Mesothelial cell of epicardium (in vitro differentiated cells): ENCODE measurements at places on chromosomes 4 and X. TPM values are rescaled to one million over a fixed set of nuclear protein-coding genes. Genes with fewer than 3 reads are reported as not detected.

Gene BLOC1S4
- 17.0 to 18.1 TPM (median 18.0 TPM) in 3 replicates for total RNA-seq

Gene TRPC5OS
- 0.09 TPM in 1 of 3 replicates, not detected in the others for total RNA-seq

Gene ZGRF1
- total RNA-seq, result 17.9 to 20.1 TPM (median 18.6 TPM) in 3 replicates

Gene ERCC6L
- total RNA-seq, result 2.4 to 3.0 TPM (median 2.8 TPM) in 3 replicates

Gene HERC5
- total RNA-seq, result 6.3 to 7.0 TPM (median 6.6 TPM) in 3 replicates

Gene GRIPAP1
- 64.4 to 69.7 TPM (median 68.4 TPM) in 3 replicates for total RNA-seq

Gene NAAA
- total RNA-seq, result 3.0 to 6.0 TPM (median 4.1 TPM) in 3 replicates

Gene CT45A10
- not detected in 3 replicates for total RNA-seq

Gene GPR119
- total RNA-seq, result not detected in 3 replicates

Gene ZNF157
- 0.68 to 1.1 TPM (median 0.69 TPM) in 3 replicates for total RNA-seq

Gene CSN1S1
- total RNA-seq, result not detected in 3 replicates
